Aorta (tissue), 5 donors: ENCODE measurements at places on chromosomes 2 and 18. TPM values are rescaled to one million over a fixed set of nuclear protein-coding genes. Genes with fewer than 3 reads are reported as not detected.

Gene ALPI
- not detected for total RNA-seq

Gene DSC2
- 3.8 TPM for total RNA-seq

DNA sequence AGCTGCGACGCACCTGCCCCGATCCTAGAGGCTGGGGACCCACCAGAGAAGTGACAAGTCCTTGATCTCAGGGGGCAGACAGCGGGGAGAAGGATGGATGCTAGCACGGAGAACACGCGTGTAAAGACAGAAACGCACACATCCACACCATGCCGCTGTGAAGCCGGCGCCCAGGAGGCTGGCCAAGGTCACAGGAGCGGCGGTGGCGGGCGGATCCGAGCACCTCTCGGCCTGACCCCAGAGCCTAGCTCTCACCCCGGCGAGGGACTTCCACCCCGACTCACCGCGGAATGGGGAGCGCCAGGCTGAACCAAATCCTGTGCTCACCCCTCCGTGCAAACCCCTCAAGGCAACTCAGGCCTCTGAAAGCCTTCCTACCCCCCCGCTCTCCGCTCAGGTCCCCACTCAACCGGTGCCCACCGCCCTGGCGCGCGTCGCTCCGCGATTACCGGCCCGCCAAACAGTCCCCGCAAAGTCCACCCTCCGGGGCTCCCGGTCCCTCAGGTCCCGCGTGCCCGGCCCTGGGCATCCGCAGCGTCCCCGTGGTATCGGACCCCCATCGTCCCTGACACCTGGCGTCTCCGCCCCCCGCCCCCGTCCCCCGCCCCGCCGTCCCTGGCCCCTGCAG, 460 bp upstream of the LRRFIP1 start:
- H3K27ac ChIP-seq = peak overlapping the region; percentile 45
- DNase-seq = no peak
- H3K4me3 ChIP-seq = peak overlapping the region; percentile 91
- no peaks in the 10 kb centered on the region for H3K4me1 ChIP-seq

Gene CSRNP3
- 3.7 TPM for total RNA-seq

DNA sequence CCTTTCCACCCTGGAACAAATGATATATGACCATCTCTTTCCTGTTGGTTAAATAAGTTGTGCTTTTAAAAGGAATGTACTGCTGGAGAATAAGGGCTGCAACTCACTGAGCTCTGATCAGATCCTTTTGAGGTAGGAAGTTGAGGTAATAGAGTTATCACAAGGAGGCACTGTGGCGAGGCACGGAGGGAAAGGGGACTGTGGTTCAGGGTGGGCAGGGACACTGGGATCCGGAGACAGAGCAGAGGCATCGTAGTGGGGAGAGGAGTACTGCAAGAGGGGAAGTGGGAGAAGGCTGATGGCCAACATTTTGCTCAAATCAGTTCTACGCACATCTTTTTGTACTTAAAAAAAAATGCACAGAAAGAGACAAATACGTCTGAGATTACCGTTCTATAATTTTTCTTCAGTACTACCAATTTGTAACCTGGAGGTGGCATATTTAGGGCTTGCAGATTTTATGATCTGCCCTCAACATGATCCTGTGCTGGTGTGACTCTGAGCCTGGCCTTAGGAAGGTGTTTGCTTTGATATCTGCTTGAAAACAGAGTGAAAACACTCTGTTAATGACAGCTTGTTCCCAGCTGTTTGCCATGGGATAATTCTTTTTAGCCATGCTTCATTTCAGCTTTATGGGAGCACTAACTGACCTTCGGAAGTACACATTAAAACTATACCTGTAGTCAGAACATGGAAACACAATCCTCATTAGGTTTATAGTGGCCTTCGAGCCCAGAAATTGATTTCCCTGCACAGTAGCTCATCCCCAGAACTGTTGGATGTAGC, 168.1 kb downstream of the KCNE4 start:
- H3K27me3 ChIP-seq = no peaks in the 10 kb centered on the region
- no peaks in the 10 kb centered on the region for H3K36me3 ChIP-seq
- H3K27ac ChIP-seq = no peak overlapping the region
- no peak for DNase-seq
- H3K4me1 ChIP-seq = no peaks in the 10 kb centered on the region
- no peak overlapping the region for H3K4me3 ChIP-seq

DNA sequence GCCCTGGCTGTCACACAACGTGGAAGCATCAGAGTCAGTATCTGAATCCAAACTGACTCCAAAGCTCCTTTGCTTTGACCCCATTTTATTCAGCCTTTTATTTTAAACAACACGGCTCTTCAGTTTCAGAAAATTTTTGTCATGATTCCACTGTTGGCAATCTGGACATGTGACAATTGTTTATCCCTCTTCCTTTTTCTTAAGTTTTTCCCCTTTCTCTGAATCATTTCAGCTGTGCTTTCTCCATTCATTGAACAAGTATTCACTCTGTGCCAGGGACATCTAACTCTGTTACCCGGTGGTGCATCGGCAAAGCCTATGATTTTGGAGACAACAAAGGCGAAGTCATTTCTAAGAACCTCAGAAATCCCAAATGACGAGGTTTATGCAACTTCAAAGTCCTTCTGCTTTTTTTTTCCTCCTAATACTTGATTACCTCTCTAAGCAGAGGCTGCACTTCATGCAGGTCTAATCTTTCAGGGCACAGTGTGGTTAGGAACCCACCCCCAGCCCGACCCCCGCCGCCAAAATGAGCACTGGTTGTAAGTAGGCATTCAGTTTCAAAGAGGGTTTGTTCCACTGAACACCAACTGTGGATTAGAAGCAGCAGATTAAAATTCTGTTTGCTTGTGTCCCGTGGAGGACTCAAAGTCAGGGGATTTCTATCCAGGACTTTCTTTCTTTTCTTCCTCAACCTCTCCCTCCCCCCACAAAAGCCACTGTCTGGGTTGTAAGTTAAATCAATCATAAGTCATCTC, 18.6 kb downstream of the ST6GAL2 start:
- H3K27ac ChIP-seq = peak overlapping the region; percentile 42
- no peaks in the 10 kb centered on the region for H3K27me3 ChIP-seq
- no peaks in the 10 kb centered on the region for H3K36me3 ChIP-seq
- peaks cover 11% of the 10 kb centered on the region for H3K4me1 ChIP-seq
- DNase-seq = no peak
- H3K4me3 ChIP-seq = no peak overlapping the region

Gene RNF25
- total RNA-seq = 24.0 TPM

Gene ZNF804A
- 0.33 TPM for total RNA-seq

DNA sequence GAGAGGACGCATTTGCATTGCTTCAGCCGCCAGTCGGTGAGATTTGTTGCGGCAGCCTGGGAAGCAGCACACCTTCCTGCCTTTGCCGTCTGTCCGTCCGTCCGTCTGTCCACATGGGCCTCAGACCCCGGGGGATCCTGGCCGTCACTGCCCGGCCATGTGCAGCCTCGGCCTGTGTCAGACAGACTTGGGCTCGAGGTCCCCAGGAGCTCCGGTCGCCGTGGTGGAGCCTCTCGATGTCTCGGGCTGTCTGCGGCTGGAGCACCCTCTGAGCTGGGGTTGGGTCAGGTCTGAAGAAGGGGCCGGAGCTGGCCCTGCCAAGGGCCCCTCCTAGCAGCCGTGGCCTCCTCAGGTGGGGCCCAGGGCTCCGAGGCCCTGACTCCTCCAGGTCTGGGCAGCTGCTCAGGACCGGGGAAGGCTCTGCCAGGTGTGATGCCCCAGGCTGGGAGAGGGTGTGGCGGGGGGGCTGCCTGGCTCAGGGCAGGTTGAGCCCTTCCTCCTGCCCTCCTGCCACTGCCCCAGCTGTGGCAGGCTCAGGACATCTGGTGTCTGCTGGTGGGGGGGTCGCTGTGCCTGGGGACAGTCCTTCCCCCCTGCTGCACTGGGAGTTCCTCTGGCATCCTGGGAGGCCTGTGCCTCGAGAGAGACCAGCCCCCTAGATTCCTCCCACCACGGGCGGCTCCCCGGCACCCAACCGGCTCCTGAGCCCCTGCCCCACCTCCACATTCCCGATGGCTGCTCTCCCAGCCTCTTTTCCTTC, 11.8 kb downstream of the NEU4 start:
- no peaks in the 10 kb centered on the region for H3K4me1 ChIP-seq
- no peaks in the 10 kb centered on the region for H3K36me3 ChIP-seq
- no peaks in the 10 kb centered on the region for H3K27me3 ChIP-seq
- peak; percentile 42 for DNase-seq
- H3K4me3 ChIP-seq = no peak overlapping the region

DNA sequence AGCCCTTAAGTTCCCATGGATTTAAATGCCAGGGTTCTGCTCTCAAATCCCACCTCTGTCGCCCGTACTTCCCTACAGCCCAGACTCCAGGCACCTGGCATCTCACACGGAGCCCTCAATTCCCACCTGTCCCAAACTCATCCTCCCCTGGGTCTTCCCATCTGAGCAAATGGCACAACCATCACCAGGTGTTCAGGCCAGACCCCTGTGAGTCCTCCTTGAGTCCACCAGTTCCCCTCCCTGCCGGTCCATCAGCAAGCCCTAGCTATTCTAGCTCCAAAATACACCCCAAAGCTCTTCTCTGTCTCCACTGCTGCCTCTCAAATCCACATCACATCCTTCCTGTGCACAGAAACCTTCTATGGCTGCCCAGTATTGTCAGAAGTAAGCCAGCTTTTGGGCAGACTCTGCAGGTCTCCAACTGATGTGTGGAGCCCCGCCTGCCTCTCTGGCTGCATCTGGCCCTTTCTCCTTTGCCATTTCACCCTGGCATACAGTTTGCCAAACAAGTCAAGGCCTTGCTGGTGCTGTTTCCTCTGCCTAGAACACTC, 67.7 kb downstream of the DNMT3A start:
- H3K4me3 ChIP-seq = no peak overlapping the region
- H3K4me1 ChIP-seq = no peaks in the 10 kb centered on the region
- peaks cover 5% of the 10 kb centered on the region for H3K36me3 ChIP-seq
- DNase-seq = no peak
- H3K27me3 ChIP-seq = no peaks in the 10 kb centered on the region

DNA sequence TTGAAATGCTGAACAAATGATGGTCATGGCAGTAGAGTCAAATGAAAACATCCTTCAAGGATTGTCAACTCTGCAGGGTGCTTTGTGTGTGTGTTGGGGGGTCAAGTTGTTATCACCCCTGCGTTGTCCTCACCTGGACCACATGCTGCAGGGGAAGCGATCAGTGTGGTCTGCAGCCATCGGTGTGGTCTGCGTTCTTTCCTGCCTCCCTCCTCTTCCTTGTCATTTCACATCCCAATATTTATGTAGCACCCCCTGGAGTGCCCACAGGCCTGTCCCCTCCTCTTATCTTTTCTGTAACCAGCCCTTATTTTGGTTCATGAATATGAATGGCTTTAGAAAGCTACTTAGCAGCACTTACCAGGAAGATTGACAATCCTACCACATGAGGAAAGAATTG, 38.9 kb downstream of the UGP2 start:
- no peak overlapping the region for H3K27ac ChIP-seq
- no peak for DNase-seq
- peaks cover 2% of the 10 kb centered on the region for H3K36me3 ChIP-seq

DNA sequence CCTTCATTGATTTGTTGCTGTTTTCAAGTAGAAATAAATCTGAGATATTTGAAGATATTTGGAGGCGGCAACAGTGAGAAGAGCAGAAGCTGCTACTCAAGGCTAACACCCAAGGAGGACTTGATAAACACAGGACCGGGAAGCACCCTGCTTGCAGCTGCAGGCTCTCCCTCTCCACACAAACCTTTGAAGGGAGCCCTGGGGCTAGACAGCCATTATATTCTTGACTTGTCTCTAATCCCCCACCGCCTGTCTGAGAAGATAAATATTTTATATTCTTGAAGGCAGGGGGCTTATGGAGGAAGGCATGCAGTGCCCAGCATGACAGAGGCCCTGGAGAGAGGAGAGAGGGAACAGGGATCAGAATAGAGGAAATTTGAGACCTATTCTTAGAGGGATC, 50.9 kb upstream of the SMAD2 start:
- no peak overlapping the region for H3K4me3 ChIP-seq
- no peak overlapping the region for H3K27ac ChIP-seq
- no peak for DNase-seq
- H3K36me3 ChIP-seq = no peaks in the 10 kb centered on the region
- H3K27me3 ChIP-seq = peaks cover under 1% of the 10 kb centered on the region

DNA sequence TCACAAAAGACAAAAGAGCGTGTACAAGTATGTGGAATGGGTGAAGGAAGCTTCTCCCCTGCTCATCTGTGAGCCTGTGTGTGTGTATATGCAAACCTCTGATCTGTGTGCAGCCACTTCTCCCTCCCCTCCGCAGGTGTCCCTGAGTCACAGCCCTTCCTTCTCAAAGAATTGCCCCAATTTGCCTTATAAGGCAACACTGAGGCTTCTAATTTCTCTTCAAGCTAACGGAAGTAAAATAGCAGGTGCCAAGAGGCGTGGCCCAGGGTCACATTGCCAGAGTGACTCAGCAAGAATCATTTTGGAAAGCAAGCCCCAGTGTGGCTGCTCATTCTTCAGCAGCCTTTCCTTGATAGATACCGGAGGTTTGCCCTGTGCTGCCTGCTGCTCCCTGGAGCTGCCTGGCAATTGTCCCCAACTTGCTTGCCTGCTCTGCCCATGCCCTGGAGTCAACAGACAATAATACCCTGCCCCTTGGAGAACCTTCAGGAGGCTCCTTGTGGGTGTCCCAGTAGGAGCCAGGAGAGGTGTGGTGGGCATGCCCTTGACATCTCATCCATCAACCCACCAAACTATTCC, 37.3 kb upstream of the BMP10 start:
- no peak overlapping the region for H3K4me3 ChIP-seq
- H3K4me1 ChIP-seq = peaks cover 6% of the 10 kb centered on the region
- no peak overlapping the region for H3K27ac ChIP-seq

- no peak overlapping the region for H3K4me3 ChIP-seq
- H3K4me1 ChIP-seq = peaks cover 1% of the 10 kb centered on the region
Observed at GRCh38 chr2:64967601-64968000, 21.6 kb upstream of the SLC1A4 start.

Gene KLHL14
- 0.36 TPM for total RNA-seq

DNA sequence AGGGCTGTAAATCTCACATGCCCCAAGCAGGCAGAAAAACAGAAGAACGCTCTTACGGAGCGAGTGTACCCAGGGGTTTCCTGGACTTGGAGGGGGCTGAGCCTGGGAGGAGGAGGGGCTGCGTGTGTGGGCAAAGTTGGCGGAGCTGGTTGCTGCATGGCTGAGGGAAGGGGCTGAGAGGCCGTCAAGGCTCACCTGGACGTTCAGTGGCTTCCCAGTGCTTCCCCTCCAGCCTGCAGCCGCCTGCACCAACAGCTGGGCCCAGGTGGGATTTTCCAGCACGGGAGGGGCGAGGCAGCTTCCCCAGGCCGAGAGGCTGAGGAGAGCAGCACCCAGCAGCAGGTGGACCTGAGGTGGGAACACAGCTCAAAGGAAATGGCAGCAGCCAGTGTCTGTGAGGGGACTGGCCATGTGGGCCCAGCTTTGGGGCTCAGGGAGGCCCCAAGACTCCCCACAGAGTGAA, 70.6 kb upstream of the CTDP1 start:
- DNase-seq = peak; percentile 72
- no peaks in the 10 kb centered on the region for H3K36me3 ChIP-seq
- H3K4me3 ChIP-seq = no peak overlapping the region
- H3K27me3 ChIP-seq = no peaks in the 10 kb centered on the region

GRCh38 chr18:5900262-5900661, 4.9 kb upstream of the TMEM200C start:
- H3K27ac ChIP-seq = no peak overlapping the region
- no peak for DNase-seq
- H3K27me3 ChIP-seq = no peaks in the 10 kb centered on the region

Gene GALNT13
- 4.9 TPM for total RNA-seq

DNA sequence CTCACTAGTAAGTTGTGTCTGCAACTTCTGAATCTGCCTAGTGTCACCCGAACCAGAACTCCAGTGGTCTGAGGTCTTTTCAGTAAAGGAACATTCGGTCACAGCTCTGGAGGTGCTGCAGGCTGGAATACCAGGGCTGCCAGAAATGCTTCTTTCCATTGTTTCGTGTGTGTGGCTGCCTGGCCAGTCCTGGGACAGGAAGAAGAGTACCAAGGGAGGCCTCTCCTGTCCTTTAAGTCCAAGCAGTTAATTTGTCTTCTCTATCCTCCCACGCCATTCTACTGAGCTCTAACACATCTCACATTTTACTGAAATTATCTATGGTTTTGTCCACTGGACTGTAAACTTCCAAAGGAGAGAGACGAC, 196.0 kb downstream of the LNPK start:
- H3K4me3 ChIP-seq = no peak overlapping the region
- DNase-seq = no peak
